Activated CD4-positive, alpha-beta T cell treated with anti-CD3 and anti-CD28 coated beads for 48 hours (primary cell): ENCODE measurements at places on chromosomes 7 and 10.

DNA sequence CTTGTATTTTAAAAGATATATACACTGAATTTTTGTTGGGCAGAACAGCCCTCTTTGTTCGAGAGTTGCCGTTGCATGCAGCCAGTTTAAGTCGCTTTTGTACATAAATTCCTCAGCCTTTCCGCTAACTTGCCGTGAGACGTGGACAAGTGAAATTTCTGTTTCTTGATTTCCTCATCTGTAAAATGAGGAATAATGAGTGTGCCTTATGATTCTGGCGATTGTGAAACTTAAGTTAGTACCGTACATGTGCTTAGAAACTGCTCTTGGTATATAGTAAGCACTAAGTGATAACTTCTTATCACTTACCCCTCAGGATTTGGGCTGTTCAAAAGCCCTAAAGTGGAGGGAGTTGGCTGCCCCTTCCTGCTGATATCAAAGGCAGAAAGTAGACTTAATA is 1.4 kb downstream of the CCNJ start:
- no peak for DNase-seq

- peak; percentile 62 for DNase-seq
These were observed 18.0 kb downstream of the ADAP1 start for GRCh38 chr7:936386-937054.

DNA sequence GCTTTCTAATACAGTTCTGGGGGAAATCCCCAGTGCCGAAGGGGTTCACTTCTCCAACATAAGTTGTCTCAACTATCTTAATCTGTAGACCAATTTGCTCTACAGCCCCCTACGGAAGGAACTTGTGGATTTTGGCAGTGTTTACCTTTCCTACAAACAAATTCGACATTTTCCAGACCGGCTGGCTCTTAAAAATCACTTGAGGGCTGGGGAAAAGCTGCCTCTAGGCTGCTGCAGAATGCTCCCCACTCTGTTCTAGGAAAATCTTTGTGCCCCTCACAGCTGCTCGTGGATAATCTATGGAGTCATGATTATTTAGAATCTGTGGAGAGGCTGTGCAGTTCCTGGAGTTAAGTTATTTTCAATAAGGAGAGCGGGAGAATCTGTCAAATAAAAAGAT is 474.6 kb upstream of the FZD8 start:
- no peak for DNase-seq

- DNase-seq: no peak
These were observed 7.8 kb downstream of the CPA5 start for GRCh38 chr7:130352194-130353074.

- DNase-seq: no peak
These were observed 115.7 kb upstream of the CACNA2D1 start for GRCh38 chr7:82559193-82559805.

- DNase-seq: peak; percentile 67
These were observed 208.3 kb downstream of the USP6NL start for GRCh38 chr10:11403116-11403515.

GRCh38 chr7:73341877-73342276 is 13.9 kb downstream of the FKBP6 start:
- peak; percentile 20 for DNase-seq

DNA sequence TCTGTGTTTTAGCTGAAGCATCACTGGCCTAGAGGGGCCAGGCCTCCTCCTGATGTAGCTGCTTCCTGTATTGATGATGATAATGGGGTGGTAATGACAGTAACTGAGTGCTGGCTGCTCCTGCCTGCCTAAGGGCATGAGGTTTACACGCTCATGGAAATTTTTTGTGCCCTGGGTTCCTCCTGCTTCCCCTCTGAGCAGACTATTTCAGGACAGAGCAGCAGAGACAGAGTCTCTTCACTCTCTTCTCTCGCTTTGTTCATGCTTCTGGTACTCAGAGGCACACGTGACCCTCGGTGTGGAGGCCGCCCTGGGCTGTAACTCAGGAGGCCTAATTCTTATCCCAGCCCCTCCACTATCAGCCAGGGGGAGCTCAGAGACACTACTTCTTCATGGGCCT is 27.9 kb downstream of the LRRC20 start:
- DNase-seq: no peak

DNA sequence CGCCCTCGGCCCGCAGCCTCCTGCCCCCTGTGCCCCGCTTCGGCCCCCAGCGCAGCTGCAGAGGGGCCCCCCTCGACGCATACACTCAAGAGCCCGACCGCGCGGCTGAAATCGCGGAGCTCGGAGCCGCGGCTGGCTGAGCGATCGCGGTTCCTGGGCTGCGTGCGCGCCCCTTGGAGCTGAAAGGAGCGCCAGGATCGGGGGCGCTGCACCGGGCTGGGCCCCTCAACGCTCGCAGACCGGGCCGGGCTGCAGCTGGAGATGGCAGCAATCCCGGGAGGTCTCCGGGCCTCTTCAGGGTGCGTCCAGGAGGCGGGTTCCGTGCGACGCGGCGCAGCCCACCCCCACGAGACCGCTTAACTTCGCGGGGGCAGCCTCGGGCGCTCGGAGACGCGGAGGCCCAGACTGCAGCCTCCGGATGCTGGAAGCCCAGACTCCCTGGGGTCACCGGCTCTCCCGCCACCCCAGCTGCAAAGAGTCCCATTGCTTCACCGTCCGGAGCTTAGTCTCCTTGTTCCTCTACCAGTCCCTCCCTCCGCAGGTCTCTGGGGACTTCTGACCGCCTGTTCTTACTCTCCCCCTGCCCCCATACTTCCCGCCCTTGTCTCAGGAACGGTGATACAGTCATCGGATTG is 73.0 kb upstream of the LRRC4 start:
- no peak for DNase-seq

- no peak for DNase-seq
These were observed 177.6 kb upstream of the PITRM1 start for GRCh38 chr10:3350205-3350604.

- no peak for DNase-seq
These were observed 132.6 kb upstream of the NAMPT start for GRCh38 chr7:106417273-106417902.

- peak; percentile 2 for DNase-seq
These were observed 144.0 kb downstream of the PLPP4 start for GRCh38 chr10:120600871-120601649.

- no peak for DNase-seq
These were observed 33.2 kb downstream of the C7orf33 start for GRCh38 chr7:148623586-148624282.

GRCh38 chr7:51732951-51733350 is 416.3 kb upstream of the COBL start:
- DNase-seq: no peak

GRCh38 chr7:155533827-155534690 is 12.3 kb downstream of the CNPY1 start:
- peak; percentile 60 for DNase-seq

DNA sequence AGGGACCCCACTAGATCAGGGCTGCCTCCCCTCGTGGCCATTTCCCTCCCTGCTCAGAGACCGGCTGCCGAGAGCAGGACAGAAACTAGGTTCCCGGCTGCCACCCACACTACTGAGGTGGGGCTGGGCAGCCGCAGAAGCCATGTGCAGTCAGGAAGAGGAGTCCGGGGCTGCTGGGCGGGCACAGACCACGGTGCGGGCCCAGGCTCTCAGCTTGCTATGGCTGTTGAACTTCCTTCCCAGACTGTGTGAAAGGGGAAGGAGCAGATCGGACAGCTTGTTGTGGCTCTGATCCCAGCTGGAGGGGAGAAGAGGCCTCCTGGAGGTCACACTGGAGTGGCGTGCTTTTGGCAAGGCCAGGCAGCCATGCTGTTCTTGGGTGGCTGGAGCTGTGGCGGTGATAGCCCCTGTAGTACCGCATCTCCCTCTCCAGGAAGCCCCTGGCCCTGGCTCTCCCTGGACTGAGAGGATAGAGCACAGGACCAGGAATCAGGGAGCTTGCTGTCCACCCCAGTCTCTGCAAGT is 56.8 kb downstream of the HK1 start:
- peak; percentile 54 for DNase-seq

DNA sequence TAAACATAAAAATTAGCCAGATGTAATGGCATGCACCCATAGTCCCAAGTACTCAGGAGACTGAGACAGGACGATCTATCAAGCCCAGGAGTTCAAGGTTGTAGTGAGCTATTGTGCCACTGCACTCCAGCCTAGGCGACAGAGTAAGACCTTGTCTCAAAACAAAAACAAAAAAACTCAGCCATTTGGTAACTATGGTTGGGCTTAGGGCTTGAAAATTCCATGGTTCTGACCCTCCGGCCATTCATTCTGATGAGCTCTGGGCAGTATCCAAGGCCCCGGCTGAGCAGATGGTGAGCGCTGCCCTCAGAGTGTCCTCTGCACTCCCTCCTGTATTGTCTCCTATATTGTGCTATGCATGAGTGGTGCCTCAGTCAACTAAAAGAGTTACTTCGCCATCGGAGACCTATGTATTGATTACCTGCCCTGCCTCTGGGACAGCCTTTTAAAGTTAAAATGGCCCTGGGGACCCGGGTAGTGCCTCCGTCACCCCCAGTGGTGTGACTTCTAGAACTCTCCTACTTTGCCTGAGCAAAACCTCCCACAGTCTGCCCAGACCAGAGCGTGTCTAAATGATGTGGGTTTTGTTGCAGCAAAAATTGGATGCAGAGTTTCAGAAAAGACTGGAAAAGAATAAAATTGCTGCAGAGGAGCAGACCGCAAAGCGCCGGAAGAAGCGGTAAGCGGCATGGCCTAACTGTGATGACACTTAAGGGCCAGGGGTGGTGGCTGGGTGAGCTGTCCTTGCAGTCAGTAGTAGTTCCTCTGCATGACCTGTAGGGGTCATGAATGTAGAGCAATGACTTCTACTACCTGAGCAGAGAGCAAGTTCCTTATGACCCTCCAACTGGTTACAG is 8.1 kb downstream of the PRKRIP1 start:
- DNase-seq: peak; percentile 52

GRCh38 chr10:126598009-126598408 is 72.5 kb downstream of the C10orf90 start:
- DNase-seq: peak; percentile 41

- no peak for DNase-seq
These were observed 25.8 kb upstream of the SLF2 start for GRCh38 chr10:100886963-100887362.

GRCh38 chr10:127971963-127972615 is 65.2 kb downstream of the PTPRE start:
- DNase-seq: no peak

DNA sequence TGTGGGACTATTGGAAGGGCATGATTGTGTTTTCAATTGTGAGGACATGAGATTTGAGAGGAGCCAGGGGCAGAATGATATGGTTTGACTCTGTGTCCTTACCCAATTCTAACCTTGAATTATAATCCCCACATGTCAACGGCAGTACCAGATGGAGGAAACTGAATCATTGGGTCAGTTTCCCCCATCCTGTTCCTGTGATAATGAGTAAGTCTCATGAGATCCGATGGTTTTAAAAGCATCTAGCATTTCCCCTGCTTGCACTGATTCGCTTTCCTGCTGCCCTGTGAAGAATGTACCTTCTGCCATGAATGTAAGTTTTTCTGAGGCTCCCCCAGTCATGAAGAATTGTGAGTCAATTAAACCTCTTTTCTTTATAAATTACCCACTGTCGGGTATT is 1367.1 kb downstream of the XPNPEP1 start:
- no peak for DNase-seq

DNA sequence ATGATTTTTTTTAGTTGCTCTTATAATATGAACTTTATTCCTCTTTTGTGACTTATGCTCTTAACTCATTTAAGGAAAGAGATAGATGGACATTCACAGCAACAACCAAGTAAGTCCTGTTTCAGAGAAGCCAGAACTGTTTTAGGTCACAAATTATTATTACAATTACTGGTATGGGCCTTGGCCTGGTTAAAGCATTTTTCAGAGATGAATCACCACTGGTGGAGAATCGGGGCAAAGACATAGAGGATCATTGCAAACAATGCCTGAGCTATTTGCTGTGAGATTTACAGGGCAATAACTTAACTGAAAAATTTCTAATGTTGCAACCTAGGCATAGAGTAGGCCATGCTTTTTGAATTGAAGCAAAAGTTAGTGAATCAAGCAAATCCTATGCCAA is 138.0 kb upstream of the YAE1 start:
- no peak for DNase-seq

- DNase-seq: no peak
These were observed 108.5 kb downstream of the TCERG1L start for GRCh38 chr10:131202990-131203389.

DNA sequence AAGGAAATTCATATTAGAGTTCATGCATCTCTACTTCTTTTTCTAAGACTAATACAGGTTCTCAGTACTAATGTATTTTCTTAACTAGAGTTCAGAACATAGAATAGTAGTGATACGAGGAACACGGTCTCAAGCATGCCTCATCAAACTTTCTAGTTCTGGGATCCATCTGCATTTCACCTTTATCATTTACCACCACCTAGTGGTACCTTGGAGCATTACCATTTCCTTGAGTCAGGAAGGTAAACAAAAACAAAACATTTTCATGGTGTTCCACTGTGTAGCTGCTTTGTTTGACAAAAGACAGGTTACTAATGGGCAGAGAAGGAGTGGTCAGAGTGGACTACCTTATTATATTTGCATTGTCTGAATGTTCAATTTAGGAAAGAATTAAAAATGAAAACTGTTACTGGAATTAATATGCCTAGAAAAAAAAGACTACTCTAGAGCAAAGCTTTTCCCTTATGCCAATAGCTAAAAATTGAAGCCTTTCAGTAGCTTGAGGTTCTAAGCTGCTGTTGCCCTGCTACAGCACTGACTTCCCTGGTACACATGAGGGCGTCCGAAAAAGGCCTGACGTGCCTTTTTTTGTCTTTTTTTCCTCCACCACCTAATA is 44.5 kb downstream of the STARD3NL start:
- no peak for DNase-seq

GRCh38 chr7:92697414-92697813 is 107.2 kb upstream of the FAM133B start:
- no peak for DNase-seq

DNA sequence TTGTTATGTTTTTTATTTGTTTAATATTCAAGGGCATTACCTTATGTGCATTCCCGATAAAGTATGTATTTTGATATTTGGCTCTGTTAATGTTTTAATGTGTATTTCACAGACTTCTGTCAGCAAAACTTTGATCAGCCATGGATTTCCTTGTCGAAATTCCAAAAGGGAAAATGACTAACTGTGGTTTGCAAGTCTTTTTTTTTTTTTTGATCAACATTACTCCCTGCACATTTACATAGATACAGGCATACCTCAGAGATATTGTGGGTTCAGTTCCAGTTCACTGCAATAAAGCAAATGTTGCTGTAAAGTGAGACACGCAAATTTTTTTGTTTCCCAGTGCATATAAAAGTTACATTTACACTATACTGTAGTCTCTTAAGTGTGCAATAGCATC is 351.9 kb downstream of the CXCL12 start:
- DNase-seq: no peak

GRCh38 chr10:71323407-71323806 is 4.3 kb downstream of the SLC29A3 start:
- no peak for DNase-seq

DNA sequence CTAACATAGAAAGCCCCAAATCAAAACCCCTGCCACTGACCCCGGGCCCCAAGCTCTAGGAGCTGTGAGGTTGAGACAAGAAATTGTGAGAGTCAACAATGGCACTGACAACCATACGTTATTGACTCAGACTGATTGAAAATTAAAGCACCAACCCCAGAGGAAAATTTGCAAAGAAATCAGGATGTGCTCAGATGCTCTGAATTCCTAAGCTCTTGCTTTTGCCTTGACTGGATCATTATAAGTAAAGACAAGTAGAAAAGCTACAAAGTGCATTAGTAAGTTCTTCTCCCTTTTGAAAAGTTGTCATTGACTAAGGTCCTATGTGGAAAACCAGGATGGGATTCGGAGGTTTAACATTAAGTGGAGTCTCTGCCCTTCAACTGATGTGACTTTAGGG is 130.2 kb downstream of the SAMD9 start:
- no peak for DNase-seq

- DNase-seq: no peak
These were observed 62.7 kb upstream of the ABLIM1 start for GRCh38 chr10:114720685-114721278.

- DNase-seq: no peak
These were observed 257.2 kb downstream of the CTNNA3 start for GRCh38 chr10:67438605-67439304.
